ENCODE measurements at places on chromosomes 4 and X.

DNA sequence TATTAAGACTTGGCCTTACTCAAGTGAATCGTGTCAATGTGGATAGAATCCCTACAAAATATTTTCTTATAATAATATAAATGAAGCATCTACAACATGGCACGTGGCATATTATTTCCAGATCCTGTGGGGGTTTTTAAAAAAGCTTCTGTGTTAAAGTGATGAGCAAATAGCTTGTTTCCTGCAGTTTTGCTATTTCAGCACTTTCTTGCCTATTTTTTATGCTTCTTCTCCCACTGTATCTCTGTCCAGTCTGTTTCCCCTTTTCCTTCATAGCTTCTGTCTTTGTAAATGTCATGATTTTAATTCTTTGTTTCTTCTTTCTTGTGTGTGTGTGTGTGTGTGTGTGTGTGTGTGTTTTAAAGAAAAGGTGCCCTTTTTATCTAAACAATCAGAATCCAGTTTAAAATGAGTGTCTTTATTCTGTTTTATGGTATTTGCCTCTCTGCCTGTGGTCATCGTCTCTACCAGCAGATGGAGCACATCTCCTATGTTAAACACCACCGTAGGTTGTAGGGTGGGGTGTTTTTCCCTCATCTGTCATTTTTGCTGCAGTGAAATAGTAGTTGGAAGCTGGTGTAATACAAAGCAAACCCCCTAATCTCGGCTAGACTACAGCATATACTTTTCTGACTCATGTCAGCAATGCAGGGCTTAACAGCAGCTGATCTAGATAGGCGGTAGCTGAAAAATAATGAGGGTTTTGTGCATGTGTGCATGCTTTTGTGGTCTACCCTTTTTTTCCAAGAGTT lies 33.1 kb downstream of the FTHL17 start:
- DNase-seq = no peak

DNA sequence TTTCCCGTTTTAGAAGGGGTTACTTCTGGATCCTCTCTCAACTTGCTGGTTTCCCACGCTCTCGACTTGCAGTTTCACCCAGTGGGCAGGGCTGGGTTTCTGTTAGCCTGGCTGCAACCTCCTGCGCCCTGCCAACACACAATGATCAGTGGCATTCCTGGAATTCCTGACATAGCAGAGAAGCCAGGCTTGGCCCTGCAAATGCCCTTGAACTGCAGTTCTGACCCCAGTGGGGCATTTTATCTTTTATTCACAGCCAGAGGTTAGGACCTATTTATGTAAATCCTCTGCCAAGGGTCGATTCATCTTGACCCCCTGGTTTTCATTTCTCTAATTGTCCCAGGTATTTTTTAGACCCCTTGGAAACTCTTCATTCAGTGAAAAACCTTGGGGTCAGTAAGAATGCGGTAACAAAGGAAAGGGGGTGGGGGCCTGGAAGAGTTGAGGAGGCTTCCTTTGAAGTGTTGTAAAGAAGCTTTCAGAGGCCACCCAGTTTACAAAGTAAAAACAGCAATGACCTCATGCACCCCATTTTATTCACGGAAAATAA lies 217.6 kb downstream of the ZNF674 start:
- no peak for DNase-seq

DNA sequence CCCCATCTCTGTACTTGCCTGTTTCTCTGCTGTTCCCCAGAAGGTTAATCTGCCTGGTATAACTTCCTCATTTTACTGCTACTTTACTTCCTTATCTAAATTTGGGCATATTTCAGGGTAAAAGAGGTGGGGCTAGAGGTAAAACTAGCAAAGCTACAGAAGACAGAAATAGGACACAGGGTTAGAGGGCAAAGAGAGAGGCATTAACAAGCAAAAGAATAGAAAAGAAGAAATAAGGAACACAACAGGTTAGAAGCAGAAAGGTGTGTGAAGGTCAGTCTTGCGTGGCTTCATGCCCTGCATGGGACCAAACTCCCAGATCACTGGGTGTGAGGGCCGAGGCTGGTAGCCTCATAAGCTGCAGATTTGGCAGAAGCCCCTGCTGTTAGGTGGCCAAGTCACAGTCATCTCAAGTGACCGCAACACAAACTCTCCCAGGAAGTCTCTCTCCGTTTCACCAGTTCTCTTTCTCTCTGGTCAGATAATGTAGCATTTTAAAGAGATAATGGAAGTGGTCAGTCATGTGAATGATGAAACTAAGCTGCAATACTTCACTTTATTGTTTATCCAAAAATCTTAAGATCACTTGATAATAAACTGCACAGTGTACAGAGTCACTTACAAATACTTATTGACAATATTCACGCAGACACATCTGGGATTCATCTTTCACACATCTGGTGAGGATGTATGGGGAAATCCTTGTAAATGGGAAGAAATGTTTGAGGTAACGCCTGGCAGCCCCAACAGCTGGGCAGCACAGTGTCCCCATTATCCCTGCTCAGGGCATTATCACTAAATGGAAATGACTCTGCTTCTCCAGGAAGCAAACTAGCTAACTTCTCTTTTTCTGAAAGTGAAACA lies 16.4 kb downstream of the TMEM154 start:
- no peak for DNase-seq

GRCh38 chrX:106631615-106632014 lies 19.8 kb downstream of the RADX start:
- no peak for DNase-seq

DNA sequence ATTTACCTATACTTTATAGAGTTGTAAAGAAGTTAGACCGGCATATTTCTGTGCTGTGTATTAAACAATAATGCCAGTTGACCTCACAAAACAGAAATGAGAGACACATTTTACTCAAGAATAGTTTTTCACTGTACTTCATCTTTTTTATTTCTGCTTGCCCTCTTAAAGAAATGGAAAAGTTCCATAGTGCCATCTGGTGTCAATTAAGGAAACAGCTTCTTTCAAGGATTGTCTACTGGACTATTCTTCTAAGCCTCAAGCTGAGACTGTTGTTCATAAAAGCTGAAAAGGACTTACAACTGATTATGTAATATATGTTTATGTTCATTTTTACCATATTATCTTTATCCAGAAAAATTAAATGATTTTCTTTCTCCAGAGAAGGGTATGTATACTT lies 1523.7 kb downstream of the ARAP2 start:
- DNase-seq = no peak

GRCh38 chr4:185772391-185773093 lies 39.5 kb downstream of the SORBS2 start:
- no peak for DNase-seq

GRCh38 chr4:176660561-176660960 lies 132.2 kb downstream of the VEGFC start:
- no peak for DNase-seq

- no peak for DNase-seq
Observed at GRCh38 chr4:186392017-186392416, 126.0 kb downstream of the F11 start.

GRCh38 chr4:89483833-89484232 lies 176.2 kb upstream of the GPRIN3 start:
- no peak for DNase-seq

- peak; percentile 25 for DNase-seq
Observed at GRCh38 chrX:23699636-23700194, 32.4 kb downstream of the PRDX4 start.

DNA sequence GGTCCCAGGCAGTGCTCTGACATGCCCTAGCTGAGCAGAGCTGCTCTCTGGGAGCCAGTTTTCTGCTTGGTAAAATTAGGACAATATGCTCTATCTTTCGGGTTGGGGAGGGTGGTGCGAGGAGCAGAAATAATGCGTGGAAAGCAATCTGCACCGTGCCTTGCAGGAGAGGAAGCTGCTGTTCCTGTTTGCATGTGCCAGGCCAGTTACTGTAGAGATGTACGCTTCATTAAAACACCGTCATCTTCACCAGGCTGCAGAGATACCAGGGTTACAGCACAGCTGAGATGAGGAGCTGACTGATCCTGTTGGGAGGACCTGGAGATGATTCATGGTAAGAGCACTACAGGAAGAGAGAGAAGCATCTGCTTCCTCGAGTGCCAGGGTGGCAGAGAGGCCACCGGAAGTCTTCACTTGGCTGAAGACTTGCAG lies 29.5 kb upstream of the IRF2 start:
- peak; percentile 24 for DNase-seq

GRCh38 chrX:131840799-131841495 lies 182.2 kb upstream of the STK26 start:
- no peak for DNase-seq

DNA sequence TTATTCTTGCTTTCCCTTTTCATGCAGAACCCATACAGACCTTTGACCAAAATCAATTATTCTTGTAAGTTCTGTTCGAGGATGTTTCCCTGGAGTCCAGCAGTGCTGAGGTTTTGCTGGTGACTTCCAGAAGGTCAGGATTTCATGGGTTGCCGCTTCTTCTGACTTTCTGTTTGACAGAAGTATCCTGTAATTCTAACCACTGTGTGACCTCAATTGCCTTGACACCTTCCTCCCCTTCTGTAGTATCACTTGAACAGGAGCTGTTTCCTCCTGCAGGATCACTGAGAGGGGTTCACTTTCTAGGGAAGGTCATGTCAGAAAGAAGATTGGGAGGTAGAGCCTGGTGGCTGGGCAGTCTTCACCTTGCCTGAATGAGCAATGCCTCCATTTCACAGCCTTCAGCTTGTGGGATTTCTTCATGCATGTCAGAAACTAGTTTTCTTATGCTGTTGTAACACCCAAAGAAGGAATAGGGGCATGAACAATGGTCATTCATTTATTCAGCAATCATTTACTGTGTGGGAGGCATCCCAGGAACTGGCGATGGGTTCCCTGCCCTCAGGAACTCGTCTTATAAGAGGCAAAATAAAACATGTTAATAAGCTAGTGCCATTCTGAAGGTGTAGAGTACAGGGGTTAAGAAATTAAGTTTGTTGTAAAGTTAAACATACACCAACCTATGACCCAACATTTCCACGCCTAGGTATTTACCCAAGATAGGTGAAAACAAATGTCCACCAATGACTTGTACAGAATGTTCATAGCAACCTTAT lies 205.9 kb downstream of the SOWAHB start:
- DNase-seq = no peak

DNA sequence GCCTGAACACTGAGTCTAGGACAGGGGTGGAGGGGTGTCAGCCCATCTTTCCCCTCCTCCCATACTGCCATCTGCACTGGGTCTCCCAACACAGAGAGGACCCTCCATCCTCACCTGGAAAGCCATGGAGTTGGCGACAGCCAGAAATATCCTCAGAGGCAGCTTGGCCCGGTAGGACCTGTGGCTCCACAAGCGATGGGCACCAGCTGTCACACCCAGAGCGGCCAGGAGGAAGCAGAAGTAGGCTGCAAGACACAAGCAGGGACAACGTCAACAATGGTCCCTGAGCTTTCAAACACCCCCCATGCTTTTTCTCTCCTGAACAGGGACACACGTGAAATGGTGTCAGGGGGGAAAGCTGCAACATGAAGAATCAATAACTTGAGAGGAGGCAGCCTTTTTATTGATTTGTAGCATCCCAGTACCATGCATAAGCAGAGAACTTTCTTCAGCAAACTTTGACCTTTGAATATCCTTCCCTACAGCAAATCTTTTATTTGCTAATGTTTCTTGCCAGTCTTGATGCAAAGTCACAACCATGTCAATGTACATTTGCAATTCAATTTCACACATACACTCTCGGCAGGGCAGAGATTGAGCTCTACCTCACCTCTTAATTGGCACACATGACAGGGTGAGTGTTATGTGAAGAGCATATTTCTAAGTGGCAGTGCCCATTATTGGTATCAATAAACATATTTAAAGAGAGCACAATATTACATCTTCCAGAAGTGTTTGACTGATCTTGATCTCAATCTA lies 93.2 kb downstream of the SCD5 start:
- no peak for DNase-seq

DNA sequence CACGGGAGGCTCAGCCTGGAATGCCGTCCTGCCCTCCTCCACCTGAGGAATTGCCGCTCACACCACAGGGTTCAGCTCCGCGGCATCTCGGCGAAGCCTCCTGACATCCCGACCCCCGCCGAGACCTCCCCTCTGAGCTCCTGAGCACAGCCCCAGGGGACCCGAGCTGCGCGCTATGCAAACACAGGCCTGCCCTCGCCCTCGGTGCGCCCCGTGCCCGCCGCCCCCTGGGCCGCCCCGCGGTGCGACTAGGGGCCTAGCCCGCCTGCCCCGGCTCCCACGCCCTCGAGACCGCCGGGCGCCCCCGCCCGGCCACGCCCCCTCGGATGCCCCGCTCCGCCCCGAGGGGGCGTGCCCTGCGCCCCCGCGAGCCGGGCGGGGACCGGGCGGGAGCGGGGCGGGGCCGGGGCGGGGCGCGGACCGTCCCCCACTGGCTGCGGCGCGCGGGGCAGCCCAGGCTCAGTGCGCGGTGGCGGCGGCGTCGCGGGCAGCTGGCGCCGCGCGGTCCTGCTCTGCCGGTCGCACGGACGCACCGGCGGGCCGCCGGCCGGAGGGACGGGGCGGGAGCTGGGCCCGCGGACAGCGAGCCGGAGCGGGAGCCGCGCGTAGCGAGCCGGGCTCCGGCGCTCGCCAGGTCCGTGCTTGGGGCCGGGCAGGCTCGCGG lies at the start of gene FGFR3:
Gene FGFR3, plus strand, starts transcription at position 462 of the 664 bp plus-strand sequence. CDS start 642 bp downstream, outside the sequence.
- DNase-seq = peak; percentile 40

- no peak for DNase-seq
Observed at GRCh38 chr4:109440948-109441347, 7.3 kb downstream of the SEC24B start.

- no peak for DNase-seq
Observed at GRCh38 chrX:153941336-153942252, 2.8 kb downstream of the RENBP start.

DNA sequence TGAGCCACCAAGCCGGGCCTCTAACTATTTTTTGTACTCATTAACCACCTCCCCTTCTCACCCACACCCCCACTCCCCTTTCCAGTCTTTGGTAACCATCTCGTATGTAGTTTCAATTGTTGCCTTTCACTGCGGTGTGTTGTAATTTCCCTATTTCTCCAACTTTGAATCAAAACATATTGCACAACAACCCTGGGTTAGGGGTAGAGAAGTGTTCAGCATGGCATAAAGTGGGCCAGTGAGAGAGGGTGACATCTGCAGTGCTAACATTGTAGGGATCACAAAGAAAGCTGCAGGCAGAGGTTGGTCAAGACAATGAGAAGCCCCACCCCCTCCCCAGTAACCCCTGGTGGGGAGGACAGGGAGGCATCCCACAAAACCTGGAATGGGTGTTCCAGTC lies 92.7 kb downstream of the SPATA18 start:
- DNase-seq = no peak

GRCh38 chr4:3648731-3649130 lies 116.5 kb upstream of the LRPAP1 start:
- no peak for DNase-seq
